ENCODE measurements at places on chromosomes 12 and 14. TPM values are rescaled to one million over a fixed set of nuclear protein-coding genes. Genes with fewer than 3 reads are reported as not detected.

Gene ZNF664
- 27.7 TPM for total RNA-seq

Gene TCTN2
- total RNA-seq, result 2.7 TPM

Gene KIF5A
- not detected for total RNA-seq

DNA sequence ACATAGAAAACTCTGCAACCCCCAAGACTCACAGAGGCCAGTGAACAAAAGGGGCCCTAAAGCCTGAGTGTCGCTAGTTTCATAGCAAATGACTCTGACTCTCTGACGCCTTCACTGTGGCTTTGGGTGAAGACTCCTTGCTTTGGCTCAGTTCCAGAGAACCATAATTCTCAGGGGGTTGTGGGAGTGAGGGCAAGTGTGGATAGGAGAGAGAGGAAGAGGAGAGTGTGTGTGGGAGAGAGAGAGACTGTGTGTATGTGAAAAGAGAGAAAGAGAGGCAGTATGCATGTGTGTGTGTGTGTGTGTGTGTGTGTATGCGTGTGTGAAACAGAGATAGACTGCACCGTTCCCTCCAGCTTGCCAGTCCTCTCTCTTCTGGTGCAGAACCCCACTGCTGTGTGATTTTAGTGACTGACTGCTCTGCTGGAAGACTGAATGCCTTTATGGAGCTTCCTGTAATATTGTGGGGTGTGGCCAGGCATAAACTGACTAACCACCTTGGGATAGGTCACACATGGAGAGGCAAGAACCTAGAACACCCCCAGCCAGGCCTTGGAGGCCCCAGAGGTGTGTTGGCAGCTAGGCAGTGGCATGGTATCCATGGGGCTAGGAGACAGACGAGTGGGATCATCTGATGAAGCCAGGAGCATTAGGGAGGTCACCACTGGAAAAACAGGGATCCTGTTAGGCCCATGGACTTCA, 45.9 kb upstream of the STXBP6 start:
- no peaks in the 10 kb centered on the region for H3K36me3 ChIP-seq
- no peak overlapping the region for H3K27ac ChIP-seq
- no peak for DNase-seq
- H3K27me3 ChIP-seq, result no peaks in the 10 kb centered on the region

DNA sequence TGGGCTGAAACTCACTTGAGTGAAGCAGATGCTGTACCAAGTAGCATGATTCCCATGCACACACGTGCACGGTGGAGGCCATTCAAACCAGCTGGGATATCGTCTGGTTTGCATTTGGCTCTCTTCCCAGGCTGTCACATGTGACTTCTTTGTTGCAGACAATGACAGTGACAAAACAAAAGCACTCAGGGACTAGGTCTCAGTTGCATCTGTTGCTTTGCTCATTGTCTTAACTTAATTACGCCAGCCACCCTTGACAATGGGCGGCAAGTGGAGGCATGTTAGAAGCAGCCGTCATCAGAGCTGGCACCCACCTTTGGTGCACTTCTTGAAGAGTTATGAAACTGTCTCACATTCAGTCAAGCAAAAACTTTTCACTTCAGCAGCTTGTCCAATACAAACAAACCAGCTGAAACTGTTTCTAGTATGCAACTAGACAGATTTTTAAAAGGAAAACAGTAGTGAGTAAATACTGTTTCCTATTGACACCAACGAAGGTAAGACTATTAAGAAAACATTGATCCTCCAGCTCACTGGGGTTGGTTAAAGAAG, 74.3 kb downstream of the IGF1 start:
- no peaks in the 10 kb centered on the region for H3K4me1 ChIP-seq
- no peaks in the 10 kb centered on the region for H3K27me3 ChIP-seq
- H3K4me3 ChIP-seq, result no peak overlapping the region
- no peak for DNase-seq
- H3K36me3 ChIP-seq, result no peaks in the 10 kb centered on the region

- H3K27ac ChIP-seq, result no peak overlapping the region
- H3K27me3 ChIP-seq, result no peaks in the 10 kb centered on the region
- no peak overlapping the region for H3K4me3 ChIP-seq
- H3K4me1 ChIP-seq, result no peaks in the 10 kb centered on the region
These were observed 141.1 kb downstream of the PIWIL1 start for GRCh38 chr12:130478786-130479185.

DNA sequence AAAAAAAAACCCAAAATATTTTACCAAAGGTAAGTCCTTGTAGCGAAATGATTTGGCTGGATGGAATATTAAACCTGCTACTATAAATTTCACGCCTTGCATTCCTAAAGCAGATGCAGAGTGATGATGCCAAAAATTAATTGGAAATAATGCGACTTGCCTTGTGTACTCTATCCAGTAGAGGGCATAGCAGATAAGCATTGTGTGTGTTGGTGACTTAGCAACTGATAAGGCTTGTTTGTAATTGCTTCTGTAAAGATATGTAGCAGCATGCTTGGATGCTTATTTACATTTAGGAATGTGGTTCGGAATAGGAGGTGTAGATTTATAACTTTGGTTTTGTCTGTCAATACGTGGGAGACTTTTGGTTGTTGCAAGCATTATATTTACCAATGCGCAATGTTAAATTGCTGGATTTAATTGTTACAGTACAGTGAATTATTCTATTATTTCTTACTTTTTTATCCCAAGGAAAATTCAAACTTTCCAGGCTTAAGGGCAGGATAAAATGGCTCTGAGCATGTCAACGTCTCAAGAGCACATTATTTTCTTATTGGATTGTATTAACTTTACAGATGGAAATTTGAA, 80.5 kb downstream of the TMEM260 start:
- no peaks in the 10 kb centered on the region for H3K36me3 ChIP-seq
- DNase-seq, result no peak
- H3K4me3 ChIP-seq, result no peak overlapping the region
- H3K27ac ChIP-seq, result no peak overlapping the region

DNA sequence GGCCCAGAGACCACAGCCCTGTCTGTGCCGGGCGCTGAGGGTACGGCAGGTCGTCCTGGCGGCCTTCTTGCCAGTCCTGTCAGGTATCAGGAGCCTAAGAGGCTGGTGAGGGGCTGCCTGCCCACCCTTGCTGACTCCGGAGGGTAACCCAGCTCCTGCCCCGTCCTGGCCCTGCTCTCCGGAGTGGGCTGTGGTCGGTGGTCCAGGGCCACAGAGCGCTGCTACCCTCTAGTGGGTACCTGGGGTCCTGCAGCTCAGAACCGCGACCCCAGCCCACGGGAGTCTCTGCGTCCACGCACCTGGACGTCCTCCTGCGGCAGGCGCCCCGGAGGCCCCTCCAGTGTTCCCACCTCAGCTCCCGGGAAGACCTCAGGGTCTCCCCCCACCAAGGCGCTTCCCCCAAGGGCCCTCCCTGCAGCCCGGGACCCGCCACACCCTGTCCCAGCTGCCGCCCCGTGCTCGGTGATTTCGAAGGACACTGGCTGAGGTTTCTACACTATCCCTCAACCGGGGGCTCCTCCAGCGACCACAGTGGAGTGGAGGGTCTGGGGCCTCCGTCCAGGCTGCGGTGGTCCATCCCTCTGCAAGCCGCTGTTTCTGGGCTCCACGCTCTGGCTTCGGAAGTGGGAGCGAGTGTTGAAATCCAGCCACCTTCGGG, 75.9 kb upstream of the FBRSL1 start:
- H3K27me3 ChIP-seq, result no peaks in the 10 kb centered on the region
- no peak overlapping the region for H3K4me3 ChIP-seq
- DNase-seq, result no peak

GRCh38 chr12:123954647-123955350, 17.8 kb downstream of the CCDC92 start:
- no peak overlapping the region for H3K27ac ChIP-seq
- DNase-seq, result no peak
- no peaks in the 10 kb centered on the region for H3K4me1 ChIP-seq
- no peak overlapping the region for H3K4me3 ChIP-seq
- H3K36me3 ChIP-seq, result no peaks in the 10 kb centered on the region
- H3K27me3 ChIP-seq, result no peaks in the 10 kb centered on the region
